ENCODE measurements at places on chromosomes 1 and 21.

DNA sequence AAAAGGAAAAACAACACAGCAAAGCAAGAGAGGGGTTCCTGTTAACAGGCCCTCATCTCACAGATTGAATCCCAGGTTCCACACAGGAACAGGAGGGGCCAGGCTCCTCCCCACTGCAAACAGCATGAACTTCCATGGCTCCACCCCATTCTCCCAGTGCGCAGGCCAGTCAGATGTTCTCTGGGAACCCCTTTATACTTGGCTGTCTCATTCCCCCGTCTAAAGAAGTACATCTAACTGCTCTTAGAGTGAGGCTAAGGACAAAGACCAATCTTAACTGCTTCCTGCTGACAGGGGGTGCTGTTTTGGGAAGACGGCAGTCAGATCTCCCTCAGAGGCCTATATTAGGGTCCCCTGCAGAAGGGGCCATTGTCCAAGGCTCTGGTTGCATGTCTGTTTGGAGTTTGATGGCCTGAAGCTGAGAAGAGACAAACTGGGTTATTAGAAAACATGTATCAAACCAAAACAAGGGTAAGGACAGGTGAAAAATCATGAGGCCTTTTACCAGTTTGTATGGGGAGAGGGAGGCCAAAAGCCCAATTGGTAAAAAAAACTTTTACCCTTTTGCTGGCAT is 10.5 kb upstream of the NASP start:
- no peak for DNase-seq

- DNase-seq, result no peak
Measured at GRCh38 chr1:160744199-160744851, 5.3 kb downstream of the SLAMF7 start.

DNA sequence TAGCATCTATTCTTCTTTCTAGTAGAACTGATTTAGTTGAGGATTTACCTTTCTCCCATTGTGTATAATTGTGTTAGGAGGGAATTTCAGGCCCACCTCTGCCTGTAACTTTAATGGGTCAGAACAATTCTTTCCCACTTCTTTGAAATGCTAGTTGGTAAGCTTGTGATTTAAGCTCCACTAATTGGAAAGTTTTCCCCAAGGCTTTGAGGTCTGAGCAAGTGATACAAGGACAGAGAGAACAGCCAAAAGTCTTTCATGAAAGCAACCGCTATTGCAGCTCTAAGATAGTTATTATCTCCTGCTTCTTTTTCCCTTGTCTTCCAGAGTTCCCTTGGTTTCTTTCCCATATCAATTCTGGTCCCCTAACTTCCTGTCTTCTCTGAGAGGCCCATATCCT is 38.7 kb upstream of the PDC start:
- DNase-seq, result no peak

GRCh38 chr1:109530457-109531087 is 9.1 kb upstream of the GPR61 start:
- no peak for DNase-seq

GRCh38 chr21:29233256-29233546 is 65.5 kb upstream of the BACH1 start:
- DNase-seq, result no peak

DNA sequence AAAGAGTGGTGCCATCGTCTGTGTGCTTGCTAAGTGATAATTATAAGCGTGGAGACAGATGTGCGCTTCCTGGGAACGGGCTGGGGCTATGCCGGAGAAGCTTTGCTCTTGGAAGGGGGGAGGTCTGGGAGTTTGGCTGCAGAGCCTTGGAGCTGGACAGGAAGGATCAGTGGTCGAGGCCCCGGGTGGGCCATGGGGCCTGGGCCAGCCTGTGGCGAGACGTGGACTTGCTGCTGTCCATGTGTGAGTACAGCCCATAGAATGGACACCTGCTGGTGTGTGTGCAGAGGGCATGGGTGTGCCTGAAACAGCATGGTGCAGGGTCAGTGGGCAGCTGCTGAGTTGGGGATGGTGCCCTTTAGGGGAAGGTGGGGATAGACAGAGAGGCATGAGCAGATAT is 121.3 kb downstream of the PCBP3 start:
- no peak for DNase-seq

- no peak for DNase-seq
Measured at GRCh38 chr1:230868736-230869385, 540 bp upstream of the C1orf198 start.
